Stimulated activated CD8-positive, alpha-beta memory T cell treated with anti-CD3 and anti-CD28 coated beads, Interleukin-4, amount 100 ng/mL, for 1 hour (primary cell): ENCODE measurements at places on chromosomes 16 and 17.

- no peak for DNase-seq
Observed at GRCh38 chr16:12358898-12359297, 382.4 kb downstream of the SNX29 start.

GRCh38 chr17:48262982-48263730 lies 155.6 kb downstream of the SNX11 start:
- DNase-seq = no peak

DNA sequence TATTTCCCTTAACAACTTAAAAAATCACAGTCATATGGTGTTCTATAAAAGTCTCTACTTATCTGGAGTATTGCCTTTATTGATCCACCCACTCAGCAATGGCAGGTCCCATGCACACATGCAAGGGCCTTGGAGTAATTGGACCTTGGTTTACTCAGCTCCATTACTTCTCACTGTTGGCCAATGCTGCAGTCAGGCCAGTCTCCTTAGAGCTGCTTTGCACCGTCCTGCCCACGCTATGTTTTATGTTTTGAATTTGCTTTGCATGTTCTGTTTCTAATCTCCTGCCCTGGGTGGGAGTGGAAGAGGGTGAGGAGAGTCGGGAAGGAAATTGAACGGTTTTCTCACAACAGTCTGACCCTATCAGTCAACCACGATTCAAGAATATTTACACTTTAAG lies 23.6 kb downstream of the ARHGAP44 start:
- no peak for DNase-seq

- DNase-seq = no peak
Observed at GRCh38 chr17:75757086-75757681, 7.8 kb downstream of the GALK1 start.

- no peak for DNase-seq
Observed at GRCh38 chr17:50114849-50115357, 15.1 kb downstream of the SAMD14 start.

- DNase-seq = no peak
Observed at GRCh38 chr17:37086334-37086733, 137.6 kb downstream of the AATF start.

- no peak for DNase-seq
Observed at GRCh38 chr17:76382351-76382802, 2.0 kb upstream of the SPHK1 start.

DNA sequence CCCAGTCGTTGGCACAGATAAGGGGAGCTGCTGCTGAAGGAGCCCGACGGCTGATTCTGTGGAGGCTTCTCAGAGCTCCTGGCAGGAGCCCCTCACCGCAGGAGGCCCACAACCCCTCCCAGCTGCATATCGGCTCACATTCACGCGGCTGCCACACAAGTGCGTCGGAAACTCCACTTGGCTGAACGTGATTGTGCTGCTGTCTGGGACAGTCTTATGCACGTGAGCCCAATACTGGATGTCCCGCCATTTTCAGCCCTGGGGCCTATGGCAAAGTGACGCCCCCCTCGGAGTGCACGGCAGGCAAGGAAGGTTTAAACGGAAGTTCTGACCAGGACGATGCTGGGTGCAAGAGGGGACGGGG lies 8.7 kb upstream of the PITPNA start:
- no peak for DNase-seq
